Stimulated activated CD8-positive, alpha-beta memory T cell treated with anti-CD3 and anti-CD28 coated beads, Interleukin-2, amount 100 ng/mL, for 48 hours (primary cell): ENCODE measurements at places on chromosomes 7 and 10.

GRCh38 chr7:26156451-26157420 lies 4.7 kb downstream of the NFE2L3 start:
- no peak for DNase-seq

DNA sequence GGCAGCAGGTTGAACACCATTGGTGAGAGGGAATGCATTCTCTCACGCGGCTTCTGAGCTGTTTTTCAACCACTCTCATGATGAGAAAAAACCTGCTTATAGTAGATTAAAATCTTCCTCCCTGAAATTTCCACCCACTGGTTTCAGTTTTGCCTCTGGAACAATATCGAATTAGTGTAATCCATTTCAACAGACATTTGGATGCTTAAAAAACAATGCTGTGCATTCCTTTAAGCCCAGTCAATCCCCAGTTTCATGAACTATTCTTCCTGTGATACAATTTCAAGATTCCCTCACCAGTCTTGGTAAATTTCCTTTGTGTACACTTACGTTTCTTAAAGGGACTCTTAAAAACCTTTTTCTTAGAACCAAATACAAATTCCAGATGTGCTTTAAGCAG lies 89.6 kb downstream of the ITIH5 start:
- DNase-seq, result no peak

- DNase-seq, result peak; percentile 50
Observed at GRCh38 chr7:116525913-116526861, 1.4 kb downstream of the CAV1 start.

- DNase-seq, result no peak
Observed at GRCh38 chr7:11404355-11404754, 427.6 kb downstream of the THSD7A start.

- no peak for DNase-seq
Observed at GRCh38 chr10:48623607-48624132, 18.8 kb upstream of the ARHGAP22 start.

- no peak for DNase-seq
Observed at GRCh38 chr10:104013489-104013888, 46.5 kb downstream of the SLK start.

DNA sequence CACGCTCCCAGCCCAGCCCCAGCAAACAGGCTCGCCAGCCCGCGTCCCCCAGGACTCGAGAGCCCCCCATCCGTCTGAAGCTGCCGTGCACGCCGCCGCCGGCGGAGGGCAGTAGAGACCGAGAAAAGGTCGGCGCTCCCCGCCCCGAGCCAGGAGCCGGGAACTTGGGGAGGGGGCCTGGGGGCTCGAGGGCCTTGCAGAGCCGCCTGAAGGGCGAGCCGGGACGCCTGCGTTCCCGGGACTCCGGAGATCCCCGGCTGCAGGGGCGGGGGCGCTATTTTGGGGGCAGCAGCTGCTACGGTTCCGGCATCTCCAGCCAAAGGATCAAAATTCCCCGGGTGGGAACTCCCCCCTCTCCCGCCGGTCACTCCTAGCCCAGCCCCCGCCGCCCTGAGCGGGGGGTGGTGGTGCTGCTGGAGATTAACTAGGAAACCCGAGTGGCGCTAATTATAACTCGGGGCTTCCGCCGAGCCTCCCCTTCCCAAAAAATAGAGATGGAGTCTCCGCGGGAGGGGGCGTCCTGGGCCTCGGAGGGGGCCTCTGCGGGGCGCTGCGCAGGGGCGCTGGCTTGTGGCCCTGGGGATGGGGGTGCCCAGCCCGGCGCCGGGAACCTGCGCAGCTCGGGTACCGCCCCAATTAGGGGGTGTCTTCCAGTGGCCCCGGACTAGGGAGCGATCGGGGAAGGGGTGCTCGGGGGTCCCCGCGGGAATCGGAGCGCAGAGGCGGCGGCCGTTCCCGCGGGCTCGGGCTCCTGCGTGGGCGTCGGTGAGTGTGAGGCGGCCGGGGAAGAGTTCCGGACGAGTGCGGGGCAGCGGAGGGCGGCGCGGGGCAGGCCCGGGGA lies 608 bp downstream of the ACHE start:
- no peak for DNase-seq

DNA sequence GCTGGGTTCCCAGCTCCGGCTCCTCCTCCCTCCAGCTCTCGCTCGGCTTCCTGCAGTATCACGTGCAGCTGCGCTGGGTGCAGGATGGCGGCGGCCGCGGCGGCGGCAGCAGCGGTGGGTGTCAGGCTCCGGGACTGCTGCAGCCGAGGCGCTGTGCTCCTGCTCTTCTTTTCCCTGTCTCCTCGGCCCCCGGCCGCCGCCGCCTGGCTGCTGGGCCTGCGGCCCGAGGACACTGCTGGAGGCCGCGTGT lies at the start of gene CNNM1:
TSS of gene CNNM1 (plus strand) at position 53 of the 250 bp plus-strand sequence. CDS start at position 85, 32 bp downstream.
- peak; percentile 18 for DNase-seq

GRCh38 chr10:122884166-122884565 lies 4.8 kb upstream of the FAM24B start:
- no peak for DNase-seq

GRCh38 chr10:42594246-42594650 lies 44.1 kb downstream of the ZNF33B start:
- DNase-seq, result no peak

GRCh38 chr7:148626828-148627227 lies 36.3 kb downstream of the C7orf33 start:
- no peak for DNase-seq

GRCh38 chr7:27661811-27662489 lies 733 bp downstream of the HIBADH start:
- no peak for DNase-seq

GRCh38 chr7:38704751-38705150 lies 73.6 kb upstream of the AMPH start:
- DNase-seq, result no peak

GRCh38 chr10:17735166-17735941 lies 16.6 kb upstream of the TMEM236 start:
- DNase-seq, result no peak

- DNase-seq, result no peak
Observed at GRCh38 chr10:8174762-8175161, 120.3 kb downstream of the GATA3 start.

- DNase-seq, result no peak
Observed at GRCh38 chr7:116122972-116123595, 87.3 kb upstream of the TES start.

DNA sequence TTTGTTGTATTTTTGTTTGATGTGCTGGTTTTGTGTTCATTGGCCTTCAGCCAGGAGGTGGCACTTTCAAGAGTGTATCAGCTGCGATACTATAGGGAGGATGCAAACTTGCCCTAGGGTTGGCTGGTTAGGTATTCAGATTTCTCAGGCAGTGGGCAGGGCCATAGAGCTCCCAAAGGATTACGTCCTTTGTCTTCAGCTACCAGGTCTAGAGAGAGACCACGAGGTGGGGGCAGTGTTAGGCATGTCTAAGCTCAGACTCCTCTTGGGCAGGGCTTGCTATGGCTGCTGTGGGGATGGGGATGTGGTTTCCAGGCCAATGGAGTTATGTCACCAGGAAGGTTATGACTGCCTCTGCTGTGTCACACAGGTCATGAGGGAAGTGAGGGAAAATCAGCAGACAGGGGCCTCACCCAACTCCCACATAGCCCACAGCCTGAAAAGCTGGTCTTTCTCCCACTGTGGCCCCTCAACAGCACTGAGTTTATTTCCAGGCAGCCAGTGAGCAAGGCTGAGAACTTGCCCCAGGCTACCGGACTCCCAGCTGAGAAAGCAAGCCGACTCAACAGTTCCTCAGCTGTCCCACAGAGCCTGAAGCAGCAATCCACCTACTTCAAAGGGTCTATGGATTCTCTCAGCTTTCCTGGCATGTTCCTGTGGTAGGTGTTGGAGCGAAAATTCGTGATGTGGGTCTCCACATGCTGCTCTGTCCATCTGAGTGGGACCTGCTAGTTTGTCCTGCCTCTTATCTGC lies 227.4 kb upstream of the COBL start:
- DNase-seq, result no peak

- peak; percentile 33 for DNase-seq
Observed at GRCh38 chr10:102918817-102919245, 737 bp downstream of the CNNM2 start.

DNA sequence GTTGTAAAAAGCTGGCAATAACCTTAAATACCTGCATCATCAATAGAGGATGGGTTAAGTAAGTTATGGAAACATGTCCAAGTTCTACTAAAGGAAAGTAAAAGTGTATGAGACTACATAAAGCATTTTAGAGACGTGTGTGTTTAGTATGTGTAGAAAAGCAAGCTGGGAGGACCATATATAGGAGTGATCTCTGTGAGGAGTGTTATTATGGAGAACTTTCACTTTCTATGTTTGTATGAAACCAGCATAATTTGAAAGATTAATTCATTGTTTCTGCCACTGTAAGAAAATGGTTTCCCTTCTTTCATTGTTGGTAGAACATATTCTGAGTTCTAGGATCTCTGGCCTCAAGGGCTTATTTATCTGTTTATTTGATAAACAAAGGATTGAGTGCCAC lies 19.2 kb upstream of the PDLIM1 start:
- no peak for DNase-seq

- DNase-seq, result no peak
Observed at GRCh38 chr10:52986125-52986524, 213.5 kb upstream of the MBL2 start.
